ENCODE measurements at places on chromosomes 6 and 20.

DNA sequence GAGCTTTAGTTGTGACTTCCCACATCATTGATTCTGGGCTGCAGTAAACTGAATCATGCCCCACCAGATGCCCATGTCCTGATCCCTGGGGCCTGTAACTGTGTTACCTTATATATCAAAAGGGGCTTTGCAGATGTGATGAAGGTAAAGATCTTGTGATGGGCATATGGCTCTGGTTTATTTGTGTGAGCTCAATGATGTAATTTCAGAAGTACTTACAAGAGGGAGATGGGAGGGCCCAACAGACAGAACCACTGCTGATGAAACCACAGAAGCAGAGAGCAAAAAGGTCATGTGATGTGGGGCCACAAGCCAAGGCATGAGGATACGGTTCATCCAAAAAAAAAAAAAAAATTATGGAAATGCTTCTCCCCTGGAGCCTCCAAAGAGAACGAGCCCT is 118.7 kb downstream of the TOX2 start:
- no peak for DNase-seq

DNA sequence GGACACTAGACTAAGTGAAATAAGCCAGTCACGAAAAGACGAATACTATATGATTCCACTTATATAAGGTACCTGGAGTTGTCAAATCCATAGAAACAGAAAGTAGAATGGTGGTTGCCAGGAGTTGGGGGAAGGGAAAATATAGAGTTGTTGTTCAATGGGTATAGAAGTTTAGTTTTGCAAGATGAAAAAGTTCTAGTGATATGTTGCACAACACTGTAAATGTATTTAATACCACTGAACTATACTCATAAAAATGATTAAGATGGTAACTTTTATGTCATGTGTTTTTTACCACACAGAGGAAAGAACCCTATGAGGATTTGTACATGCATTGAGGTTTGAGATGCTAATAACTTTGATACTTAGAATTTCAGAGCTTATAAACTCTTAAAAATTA is 46.0 kb upstream of the TRAM2 start:
- DNase-seq: no peak

GRCh38 chr20:40282541-40282940 is 406.5 kb downstream of the MAFB start:
- no peak for DNase-seq

DNA sequence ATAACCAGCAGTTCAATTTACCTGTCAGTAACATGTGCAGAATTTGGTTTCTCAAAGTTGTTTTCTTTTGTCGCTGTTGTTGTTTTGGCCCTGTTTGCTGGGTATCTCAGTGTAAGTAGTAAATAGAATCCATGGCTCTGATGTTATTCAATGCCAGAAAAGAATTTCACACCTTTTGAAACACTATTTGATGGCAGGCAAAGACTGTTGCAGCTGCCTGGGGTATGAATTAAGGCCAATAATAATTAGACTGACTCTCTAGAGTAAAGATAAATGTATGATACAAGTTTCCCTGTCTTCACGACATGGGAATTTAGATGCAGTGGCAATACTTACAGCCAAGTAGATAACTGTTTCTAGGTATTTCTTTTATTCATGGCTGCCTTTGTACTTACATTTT is 281.4 kb downstream of the CD83 start:
- DNase-seq: no peak

- DNase-seq: peak; percentile 55
Observed at GRCh38 chr6:99349171-99350141, at the start of gene FAXC. Gene FAXC (minus strand): TSS chr6:99349674. CDS start chr6:99349372, 302 bp downstream.

GRCh38 chr6:111410371-111410770 is 72.6 kb downstream of the REV3L start:
- no peak for DNase-seq

- no peak for DNase-seq
Observed at GRCh38 chr6:167980911-167981580, 16.4 kb upstream of the KIF25 start.

DNA sequence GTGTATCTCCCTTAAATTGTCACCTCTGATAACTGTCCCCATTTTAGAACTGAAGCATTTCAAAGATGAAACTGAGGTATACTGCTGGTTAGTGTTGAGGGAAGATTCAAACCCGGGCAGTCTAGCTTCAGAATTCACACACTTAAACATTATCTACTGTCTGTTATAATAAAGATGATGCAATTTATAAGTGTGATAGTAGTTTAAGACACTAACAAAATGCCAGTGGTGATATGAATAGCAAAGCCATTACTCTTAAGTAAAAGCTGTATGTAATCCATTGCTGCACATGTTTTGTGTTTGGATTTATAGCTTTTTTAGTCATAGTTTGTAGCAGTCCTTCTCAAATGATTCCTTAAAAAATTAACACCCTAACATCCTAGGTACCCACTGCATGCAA is 19.8 kb downstream of the USP45 start:
- no peak for DNase-seq

- DNase-seq: no peak
Observed at GRCh38 chr20:12737900-12738299, 270.9 kb upstream of the SPTLC3 start.

- no peak for DNase-seq
Observed at GRCh38 chr6:129795261-129795660, 65.9 kb downstream of the TMEM244 start.

GRCh38 chr6:13427801-13428582 is 59.4 kb downstream of the GFOD1 start:
- peak; percentile 78 for DNase-seq

DNA sequence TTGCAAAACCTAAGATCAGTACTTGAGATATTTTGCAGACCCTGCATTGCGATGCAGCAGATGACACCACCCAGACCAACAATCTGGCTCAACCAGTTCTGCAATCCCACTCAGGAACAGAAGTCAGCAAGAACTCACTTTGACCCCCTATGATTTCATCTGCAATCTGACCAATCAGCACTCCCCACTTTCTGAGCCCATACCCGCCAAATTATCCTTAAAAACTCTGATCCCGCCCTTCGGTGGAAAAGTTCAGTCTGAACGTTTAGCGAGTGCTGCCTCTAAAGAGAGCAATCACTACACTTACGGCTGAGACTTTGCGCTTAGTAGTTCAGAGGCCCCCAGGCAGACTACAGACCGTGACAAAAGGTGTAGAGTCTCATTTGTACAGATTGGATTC is 17.3 kb upstream of the KIAA1586 start:
- DNase-seq: no peak

DNA sequence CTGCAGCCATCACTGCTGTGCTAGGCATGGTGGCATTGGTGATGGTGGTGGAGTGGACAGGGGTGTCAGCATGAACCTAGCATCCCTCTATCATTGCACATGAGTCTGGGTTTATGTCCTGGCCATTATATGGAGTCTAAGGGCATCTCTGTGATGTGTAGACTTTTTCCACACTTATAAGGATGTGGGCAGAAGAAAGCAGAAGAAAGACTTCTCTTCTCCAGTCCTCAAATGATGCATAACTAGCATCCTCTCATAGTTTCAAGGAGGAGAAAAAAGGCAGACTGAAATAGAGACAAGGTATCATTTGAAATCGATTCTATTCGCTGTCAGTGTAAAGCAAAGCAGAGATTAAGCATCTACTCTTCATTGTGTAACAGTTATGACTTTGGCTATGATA is 140.0 kb upstream of the ATXN1 start:
- DNase-seq: no peak

GRCh38 chr6:112193117-112193516 is 61.2 kb downstream of the LAMA4 start:
- DNase-seq: no peak

- no peak for DNase-seq
Observed at GRCh38 chr6:71400852-71401251, 112.2 kb downstream of the OGFRL1 start.

GRCh38 chr6:583116-583515 is 73.8 kb downstream of the HUS1B start:
- no peak for DNase-seq

DNA sequence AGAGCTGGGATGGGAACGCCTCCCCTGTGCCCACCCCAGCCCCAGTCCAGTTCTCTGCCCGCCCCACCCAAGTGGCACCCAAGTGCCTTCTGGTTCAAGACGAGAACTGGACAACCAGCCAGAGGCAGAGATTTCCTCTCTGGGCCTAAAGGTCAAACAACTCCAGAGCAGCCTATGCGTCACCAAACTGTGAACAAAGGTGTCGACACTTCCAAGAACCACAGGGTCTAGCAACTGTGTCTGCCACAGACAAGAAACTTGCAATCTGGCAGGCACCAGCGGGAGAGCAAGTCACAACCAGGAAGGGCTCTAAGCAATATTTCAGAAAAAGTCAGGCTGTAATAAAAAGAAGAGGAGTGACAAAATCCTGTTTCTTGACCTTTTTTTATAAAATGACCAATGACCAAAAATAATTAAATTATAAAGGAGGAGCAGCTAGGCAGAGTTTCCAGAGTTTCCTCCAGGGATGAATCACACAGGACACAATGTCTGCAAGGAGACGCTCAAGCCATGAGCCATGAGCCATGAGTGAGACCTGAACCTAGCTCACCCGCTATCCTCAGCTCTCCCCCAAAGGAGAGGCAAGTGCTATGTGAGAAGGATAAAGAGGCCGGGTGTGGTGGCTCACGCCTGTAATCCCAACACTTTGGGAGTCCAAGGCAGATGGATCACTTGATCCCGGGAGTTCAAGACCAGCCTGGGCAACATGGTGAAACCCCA is 11.1 kb downstream of the EDEM2 start:
- no peak for DNase-seq

GRCh38 chr6:9272671-9273070 is 837.3 kb upstream of the SLC35B3 start:
- no peak for DNase-seq

All from Right ventricle myocardium inferior (tissue), 1 donor.